ENCODE measurements at places on chromosomes 6 and 20.

GRCh38 chr6:147508042-147508865 is at the start of gene SAMD5:
TSS of gene SAMD5 (plus strand) at chr6:147508690. CDS start at chr6:147508929, 239 bp downstream.
- peak; percentile 35 for DNase-seq

DNA sequence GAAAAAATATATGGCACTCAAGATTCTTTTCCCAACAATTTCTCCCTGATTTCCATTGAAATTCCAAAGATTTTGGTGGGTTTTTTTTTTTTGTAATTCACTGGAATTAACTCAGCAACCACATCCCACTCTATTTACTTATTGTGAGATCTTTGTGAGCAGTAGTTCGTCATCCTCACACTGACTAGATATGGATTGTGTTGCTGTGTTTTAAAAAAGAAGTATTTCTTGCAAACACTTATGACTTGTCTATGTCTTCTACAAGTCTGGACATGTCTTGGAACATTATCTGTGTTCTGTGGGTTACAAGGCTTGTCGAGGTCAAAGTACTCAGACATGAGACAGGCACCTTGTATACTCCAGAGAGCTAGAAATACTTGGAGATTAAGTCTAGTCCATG is 7.3 kb upstream of the TENT5A start:
- no peak for DNase-seq

DNA sequence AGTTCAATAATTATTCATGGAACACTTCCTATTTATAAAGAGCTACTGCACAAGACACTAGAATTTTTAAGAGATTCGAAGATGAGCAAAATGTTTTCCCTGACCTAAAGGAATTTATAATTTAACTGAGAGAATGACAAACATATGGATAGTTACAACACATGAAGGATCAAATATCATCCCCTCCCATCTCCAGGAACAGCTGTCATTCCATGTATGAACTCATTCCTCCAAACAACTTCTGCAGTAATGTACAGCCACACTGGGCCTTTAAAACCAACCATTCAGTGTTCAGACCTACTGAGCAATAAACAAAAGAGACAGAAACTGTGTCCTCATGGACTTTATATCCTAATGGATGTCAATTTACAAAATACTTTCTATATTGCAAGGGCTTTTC is 87.8 kb downstream of the KIF16B start:
- no peak for DNase-seq

- no peak for DNase-seq
Measured at GRCh38 chr6:36368421-36368820, 19.0 kb downstream of the ETV7 start.

- DNase-seq = no peak
Measured at GRCh38 chr6:147651249-147652063, 143.0 kb downstream of the SAMD5 start.
